ENCODE measurements at places on chromosomes 12 and 14.

DNA sequence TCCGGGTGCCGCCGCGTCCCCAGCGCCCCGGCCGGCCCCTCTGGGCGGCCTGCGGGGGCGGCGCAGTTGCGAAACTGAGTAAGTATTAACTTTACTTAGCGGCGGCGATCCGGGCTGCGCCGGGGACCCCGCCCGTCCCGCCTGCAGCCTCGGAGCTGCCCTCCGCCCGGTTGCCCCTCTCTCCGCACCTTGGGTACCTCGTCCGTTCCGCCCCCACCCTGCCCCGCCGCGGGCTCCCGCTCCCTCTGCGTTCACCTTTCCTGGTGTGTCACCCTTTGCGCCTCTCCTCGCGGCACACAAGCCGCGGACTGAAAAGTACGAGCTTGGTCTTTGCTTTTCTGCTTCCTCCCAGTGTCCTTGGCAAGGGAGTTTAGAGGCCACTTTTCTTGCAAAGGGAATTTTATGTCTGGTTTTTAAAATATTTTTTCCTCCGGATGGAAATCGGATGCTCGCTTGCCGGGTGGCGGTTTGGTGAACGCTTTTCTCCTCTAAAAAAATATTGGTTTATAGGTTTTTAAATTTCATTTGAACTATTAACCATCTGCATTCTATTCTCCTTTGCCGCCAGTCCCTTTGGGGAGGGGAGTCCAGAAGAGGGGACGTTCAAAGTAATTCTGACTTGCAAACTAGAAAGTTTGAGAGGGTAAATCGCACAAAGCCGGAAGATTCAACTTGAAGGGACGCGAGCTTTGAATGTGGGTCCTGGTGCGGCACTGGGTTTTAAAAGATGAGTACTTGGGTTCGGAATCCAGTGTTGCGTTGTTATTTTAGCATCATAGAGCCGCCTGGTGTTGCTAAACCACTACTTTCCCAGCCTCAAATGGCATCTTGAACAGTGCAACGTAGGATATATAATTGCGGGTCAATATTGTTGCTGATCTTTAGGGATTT is 834 bp downstream of the RASSF8 start:
- no peak for DNase-seq

- no peak for DNase-seq
Measured at GRCh38 chr14:90034835-90035525, 26.8 kb upstream of the KCNK13 start.

DNA sequence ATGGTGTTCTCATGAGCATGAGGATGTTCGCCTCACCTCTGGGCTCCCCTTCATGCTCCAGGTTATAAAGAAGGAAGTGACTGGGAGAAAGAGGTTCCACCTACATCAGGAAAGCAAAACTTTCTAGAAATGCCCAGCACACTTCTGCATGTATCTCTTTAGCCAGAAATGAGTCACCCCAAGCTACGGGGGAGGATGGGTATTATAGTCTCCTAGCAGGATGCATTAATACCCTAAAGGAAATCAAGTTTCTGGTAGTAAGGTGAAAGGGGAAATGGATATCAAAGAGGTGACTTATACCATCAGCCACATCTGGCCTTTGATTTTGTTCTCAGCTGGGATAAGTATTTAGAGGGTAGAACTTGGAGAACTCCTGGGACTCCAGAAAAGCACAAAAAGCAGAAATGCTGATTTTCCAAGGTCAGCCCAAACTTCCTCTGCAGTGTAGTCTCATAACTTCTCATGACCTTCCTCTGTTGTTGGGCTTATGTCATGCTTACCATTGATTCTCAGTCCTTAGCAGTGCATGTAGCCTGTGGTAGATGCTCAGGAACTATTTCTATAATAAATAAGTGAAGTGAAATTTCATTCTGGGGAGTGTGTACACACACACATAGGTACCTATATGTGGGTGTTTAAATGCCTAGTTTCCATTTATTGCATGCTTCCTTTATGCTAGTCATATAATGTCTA is 209.4 kb upstream of the CRY1 start:
- DNase-seq, result no peak

DNA sequence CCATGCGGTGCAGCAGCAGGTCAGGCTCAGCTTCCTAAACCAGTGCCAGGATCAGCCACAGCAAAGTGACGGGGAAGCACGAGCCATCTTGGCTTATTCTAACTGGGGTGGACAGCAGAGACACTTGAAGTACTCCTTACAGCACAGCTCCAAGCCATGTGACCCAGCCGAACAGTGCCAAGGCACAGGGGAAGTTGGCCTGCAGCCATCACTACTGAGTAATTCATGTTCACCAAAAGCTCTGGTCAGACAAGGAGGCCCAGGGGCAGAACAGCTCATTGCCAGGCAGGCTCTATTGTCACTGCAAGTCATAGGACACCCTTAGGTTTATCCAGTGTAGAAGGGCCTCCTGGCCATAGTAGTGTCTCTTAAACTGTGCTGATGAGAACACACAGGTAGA is 23.4 kb upstream of the SLC35F4 start:
- no peak for DNase-seq

DNA sequence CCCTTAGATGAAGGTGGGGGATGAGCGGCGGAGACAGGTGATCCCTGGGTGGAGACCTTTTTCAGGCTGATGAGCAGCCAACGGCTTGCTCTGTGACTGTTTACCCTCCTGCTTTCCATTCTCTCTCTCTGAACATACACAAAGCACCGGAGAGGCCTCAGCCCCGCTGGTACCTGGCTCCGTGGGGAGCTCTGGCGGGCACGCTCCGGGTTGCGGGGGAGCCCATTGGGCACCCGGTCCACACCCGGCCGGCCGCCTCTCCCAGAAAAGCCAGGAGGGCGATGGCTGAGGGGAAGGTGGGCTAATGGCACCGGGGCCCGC is 545 bp downstream of the SMARCC2 start:
- DNase-seq, result no peak

GRCh38 chr12:124394462-124395128 is 99.7 kb downstream of the RFLNA start:
- no peak for DNase-seq

DNA sequence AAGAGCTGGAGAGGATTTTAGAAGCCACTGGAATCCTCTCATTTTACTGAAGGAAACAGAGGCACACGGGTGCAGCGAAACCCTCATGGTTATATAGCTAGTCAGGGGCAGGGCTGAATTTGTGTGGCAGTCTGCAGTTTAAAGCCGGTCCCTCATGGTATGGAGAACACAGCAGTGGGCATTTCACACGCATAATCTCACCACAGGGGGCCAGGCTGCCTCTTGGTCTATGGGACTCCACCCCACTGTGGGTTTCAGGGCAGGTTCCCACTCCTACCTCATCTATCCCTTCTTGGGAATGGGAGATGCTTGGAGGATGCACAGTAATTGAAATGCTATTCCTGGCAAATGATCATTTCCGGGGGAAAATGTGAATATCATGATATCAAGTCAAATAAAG is 400.6 kb downstream of the RGS6 start:
- DNase-seq, result no peak

DNA sequence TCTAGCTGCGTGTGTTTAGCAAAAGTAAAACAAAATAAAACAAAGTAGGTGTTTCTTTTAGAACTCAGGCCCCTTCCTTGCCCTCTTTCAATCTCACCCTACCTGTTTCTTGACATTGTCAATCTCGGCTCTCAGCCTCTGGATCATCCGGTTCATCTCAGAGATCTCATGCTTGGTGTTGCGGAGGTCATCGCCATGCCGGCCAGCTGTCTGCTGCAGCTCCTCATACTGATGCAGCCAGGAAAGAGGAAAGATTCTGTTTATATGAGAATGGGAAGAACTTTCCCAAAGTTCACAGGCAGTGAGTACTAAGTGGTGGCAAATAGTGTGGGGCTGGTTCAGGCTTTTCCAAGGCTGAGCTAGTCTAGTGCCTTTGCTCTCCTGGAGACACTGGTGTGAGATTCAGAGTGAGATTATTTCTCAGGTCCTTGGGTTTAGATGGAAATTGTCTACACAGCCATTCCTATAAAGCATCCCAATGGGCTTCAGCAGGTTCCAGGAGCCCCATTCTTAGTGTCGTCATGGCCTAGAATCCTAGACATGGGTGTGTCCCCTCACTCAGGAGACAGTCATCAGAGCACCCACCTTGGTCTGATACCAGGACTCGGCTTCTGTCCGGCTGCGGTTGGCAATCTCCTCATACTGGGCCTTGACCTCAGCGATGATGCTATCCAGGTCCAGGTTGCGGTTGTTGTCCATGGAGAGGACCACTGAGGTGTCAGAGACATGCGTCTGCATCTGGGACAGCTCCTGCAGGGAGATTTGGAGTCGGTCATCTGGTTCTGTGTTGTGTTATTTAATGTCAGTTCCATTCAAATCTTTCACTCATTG is 3.0 kb downstream of the KRT5 start:
- DNase-seq, result no peak

DNA sequence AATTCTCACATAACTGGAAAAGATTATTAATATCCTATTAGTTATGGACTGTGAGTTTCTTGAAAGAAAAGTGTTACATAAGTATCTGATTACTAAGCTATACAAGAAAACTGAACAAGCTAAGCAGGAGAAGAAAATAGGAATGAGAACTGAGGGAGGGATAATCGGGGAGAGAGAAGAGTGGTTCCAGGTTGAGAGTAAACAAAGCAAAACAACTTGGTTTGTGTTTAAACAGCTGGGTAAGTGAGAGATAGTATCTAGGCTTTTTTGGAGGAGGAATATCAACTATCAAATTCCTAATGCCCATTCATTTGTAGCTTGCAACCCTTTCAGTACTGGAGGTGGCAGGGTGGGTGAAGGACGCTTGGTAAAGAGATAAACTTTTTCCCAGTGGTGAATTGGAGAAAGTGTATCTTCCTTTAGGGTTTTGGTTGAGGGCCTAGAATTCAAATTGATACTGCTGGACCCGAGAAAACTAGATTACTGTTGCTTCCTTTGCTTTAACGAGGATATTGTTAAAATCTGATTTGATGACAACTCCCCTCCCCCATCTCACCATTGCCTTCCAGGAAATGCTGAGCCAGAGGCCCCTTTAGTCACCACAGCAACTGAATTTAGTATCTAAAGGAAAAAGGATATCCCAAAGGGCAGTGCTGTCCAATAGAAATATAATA is 2.0 kb upstream of the SLC2A3 start:
- no peak for DNase-seq

GRCh38 chr14:65044596-65044959 is 57.7 kb downstream of the MAX start:
- no peak for DNase-seq

- no peak for DNase-seq
Measured at GRCh38 chr14:52862632-52863333, 71.4 kb upstream of the GNPNAT1 start.

- no peak for DNase-seq
Measured at GRCh38 chr12:41621291-41621690, 433.2 kb downstream of the PDZRN4 start.
